Stimulated activated CD4-positive, alpha-beta T cell treated with anti-CD3 and anti-CD28 coated beads, Interleukin-15, amount 100 ng/mL, for 1 hour (primary cell): ENCODE measurements at places on chromosomes 5 and 9.

GRCh38 chr5:131524431-131524830 lies 110.6 kb downstream of the RAPGEF6 start:
- no peak for DNase-seq

DNA sequence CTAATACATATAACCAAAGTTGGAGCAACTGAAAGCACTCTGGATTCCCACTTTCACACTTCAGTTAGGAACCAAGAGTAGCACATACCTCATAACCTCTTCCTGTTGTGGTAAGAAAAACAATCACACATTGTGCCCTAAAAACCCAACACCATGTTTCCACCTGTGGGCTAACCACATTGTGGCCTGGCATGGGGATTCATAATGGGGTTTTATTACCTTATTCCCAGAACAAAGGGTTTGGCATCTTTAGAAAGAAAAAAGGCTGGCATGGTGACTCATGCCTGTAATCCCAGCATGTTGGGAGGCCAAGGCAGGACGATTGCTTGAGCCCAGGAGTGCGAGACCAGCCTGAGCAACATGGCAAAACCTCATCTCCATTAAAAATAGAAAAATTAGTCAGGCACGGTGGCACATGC lies 60.6 kb downstream of the HSD17B3 start:
- no peak for DNase-seq

- no peak for DNase-seq
Observed at GRCh38 chr9:115058684-115059315, 59.2 kb downstream of the TNC start.

DNA sequence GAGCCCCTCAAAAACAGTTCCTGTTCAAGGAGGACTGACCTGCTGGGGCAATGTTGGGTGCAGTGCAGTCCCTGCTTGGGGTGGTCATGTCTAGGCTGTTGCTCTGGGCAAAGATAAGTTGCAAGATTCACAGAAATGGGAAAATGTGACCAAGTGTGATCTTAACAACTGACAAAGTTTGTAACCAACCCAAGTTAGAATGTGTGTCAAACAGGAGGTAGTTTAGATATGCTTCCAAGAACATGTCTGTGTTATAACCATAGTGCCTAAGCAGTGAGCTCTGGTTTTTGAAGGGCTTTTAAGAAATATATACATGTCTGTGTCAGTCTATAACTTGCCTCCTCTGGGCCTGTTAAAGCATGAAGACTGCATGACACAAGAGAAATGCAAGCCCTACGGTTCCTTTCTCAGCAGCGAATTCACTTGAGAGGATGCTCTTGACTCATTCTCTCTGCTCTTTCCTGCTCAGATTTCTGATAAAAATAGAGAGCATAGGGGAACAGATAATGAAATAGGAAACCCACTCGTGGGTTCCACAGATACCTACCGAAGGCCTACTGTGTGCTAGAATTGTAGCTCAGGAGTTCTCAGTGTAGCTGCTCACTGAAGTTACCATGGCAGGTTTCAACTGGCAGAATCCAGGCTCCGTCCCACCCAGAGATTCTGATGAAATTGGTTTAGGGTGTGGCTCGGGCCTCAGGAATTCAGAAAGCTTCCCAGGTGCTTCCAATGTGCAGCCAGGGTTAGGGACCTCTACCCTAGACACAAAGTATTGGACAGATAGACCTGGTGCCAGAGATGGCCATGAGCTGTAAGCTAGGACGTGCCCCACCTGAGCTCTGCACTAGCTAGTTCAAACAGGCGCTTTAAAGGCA lies 52.4 kb downstream of the ARHGEF37 start:
- no peak for DNase-seq

GRCh38 chr9:133887540-133888047 lies 104.5 kb downstream of the VAV2 start:
- DNase-seq: no peak

DNA sequence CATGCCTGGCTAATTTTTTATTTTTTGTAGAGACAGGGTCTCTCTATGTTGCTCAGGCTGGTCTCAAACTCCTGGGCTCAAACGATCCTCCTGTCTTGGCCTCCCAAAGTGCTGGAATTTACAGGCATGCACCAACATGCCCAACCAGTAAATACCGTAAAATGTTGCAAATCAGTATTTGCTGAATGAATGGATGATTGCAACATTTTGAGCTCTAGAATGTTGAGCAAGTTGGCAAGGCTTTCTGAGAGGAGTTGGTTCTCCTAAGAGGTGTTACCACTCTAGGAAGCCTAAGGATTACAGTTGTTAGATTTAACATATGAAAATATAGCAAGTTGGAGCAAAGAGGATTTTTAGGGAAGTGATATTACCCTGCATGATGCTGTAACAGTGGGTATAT lies 15.6 kb upstream of the DMXL1 start:
- DNase-seq: no peak

DNA sequence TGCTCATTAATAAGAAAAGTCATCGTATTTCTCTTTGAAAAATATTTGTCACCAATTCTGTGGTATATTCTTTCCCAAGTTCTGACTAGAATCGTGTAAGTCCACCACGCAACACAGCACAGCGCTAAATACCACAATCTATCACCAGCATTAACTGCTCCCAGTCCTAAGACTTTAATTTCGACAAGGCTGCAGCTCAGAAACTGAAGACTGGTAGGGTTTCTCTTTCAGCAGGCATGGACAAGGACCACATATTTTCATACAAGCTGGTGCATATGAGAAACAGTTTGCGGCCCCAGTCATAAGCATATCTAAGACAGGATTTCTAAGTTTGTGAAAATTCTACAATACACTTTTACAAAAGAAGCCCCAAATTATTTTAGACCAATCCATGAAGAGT lies 24.1 kb downstream of the BNC2 start:
- no peak for DNase-seq

GRCh38 chr5:63043792-63044191 lies 465.2 kb downstream of the LRRC70 start:
- DNase-seq: no peak

DNA sequence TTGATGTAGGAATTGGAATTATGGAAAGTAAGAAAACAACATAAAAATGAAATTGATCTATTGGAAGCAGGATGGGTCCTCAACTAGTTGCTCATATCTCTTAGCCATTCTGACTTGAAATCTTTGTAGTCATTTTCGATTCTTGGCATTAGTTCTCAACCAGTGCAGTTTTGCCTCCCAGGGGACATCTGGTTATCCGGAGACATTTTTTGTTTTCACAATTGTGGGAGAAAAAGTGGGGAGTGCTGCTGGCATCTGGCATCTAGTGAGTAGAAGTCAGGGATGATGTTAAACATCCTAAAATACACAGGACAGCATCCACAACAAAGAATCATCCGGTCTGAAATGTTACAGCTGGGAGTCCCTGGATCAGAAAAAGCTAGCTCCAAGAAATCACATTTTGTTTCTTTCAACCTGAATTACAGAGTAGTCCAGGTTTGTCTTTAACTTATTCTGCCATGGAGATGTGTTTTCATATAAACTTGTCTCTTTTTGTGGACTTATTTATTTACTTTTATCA lies 74.9 kb downstream of the FBXL7 start:
- DNase-seq: no peak

DNA sequence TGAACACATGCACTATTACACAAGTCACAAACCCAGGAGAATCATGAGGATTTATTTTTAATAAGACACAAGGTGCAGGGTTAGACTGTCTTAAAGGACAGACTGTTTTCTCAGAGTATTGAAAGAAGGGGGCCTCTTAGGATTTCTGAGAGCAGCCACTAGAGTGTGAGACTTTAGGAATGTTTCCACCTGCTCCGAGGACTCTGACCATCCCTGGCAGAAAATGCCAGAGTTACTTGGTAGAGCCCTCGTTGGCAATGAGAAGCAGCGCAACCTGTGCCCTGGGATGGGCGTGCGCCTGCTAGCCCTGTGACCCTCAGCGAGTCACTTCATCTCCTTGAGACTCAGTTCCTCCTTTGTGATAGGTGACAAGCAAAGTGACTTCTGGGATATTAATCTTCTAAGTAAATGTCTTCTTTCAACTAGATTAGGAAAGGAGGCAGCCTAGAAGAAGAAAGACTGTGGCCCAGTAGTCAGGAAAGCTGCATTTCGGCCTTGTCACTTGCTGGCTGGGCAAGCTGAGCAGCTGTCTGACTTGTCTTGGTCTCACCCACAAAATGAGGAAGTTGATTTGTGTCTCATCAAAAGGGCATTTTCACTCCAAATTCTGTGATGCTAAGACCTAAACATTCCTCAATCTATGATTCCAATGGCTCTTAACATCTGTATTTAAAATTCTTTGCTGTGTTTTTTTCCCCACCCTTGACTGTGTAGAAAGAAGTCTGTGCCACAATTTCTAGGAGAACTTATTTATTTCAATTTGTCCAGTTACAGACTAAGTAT lies 60.5 kb downstream of the PTCD2 start:
- DNase-seq: no peak
